Activated naive CD8-positive, alpha-beta T cell treated with anti-CD3 and anti-CD28 coated beads, Interleukin-2, amount 10 ng/mL, durations not matched to agents 7 days and 5 days (primary cell): ENCODE measurements at places on chromosomes 11 and 22. TPM values are rescaled to one million over a fixed set of nuclear protein-coding genes. Genes with fewer than 3 reads are reported as not detected.

DNA sequence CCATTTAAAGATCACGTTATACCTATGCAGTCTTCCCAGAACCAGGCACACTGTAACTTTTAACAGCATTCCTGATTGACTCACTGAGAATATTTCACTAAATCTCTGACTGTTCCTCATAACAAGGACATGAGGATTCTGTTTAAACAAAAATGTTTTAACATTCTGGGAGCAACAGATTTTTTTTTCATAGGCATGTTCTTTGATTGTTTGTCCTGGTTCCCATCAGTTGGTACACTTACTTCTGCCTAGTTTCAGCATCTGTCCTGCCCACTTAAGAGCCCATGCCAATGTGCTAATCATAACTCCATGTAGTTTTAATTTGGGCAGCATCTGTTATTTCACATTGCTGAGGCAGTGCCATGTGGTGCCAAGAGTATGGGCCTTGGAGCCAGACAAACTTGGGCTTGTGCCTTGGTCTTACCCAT is 138.5 kb upstream of the CTSC start:
- H3K36me3 ChIP-seq, result peaks cover 3% of the 10 kb centered on the region
- no peaks in the 10 kb centered on the region for H3K4me1 ChIP-seq
- H3K27ac ChIP-seq, result no peak overlapping the region
- H3K4me3 ChIP-seq, result no peak overlapping the region

DNA sequence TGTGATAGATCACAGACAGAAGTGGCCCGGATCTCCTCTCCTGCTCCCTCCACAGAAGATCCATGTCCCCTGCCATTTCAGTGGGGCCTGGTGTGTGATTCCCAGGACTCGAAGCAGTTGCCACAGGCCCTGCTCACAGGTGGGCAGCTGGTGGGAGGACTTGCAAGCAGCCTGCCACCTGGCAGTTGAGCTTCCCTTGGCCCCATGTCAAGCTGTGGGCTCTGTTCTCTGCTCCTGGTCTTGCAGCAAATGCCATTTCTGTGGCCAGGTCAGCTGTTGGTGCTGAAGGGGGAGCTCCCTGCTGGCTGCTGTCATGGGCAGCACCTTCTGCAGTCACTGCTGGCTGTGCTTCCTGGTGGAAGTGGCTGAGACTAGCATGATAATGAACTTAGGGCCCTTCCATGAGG is 59.1 kb upstream of the SLC22A12 start:
- H3K27me3 ChIP-seq, result peaks cover 17% of the 10 kb centered on the region
- no peak for DNase-seq
- H3K36me3 ChIP-seq, result no peaks in the 10 kb centered on the region

DNA sequence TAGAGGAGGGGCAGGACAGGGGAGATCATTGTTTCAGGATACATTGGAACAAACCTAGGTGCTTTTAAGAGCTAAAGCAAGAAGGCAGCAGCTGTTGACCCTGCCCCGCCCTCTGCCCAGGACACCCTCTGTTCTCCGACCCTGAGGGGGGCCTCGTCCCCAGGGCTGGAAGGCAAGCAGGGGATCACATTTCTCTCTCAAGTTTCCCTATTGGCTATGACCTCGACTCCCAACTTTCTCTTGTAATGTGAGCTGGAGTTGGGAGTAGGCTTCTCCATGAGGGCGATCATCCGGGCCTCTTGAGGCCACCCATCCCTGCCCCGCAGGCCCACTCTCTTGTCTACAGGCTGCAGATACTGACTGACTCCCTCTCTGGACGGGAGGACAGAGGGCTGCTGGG is 37.7 kb downstream of the DSCAML1 start:
- H3K4me1 ChIP-seq, result no peaks in the 10 kb centered on the region
- DNase-seq, result no peak
- H3K4me3 ChIP-seq, result no peak overlapping the region
- H3K36me3 ChIP-seq, result no peaks in the 10 kb centered on the region
- H3K27me3 ChIP-seq, result peaks cover 7% of the 10 kb centered on the region

DNA sequence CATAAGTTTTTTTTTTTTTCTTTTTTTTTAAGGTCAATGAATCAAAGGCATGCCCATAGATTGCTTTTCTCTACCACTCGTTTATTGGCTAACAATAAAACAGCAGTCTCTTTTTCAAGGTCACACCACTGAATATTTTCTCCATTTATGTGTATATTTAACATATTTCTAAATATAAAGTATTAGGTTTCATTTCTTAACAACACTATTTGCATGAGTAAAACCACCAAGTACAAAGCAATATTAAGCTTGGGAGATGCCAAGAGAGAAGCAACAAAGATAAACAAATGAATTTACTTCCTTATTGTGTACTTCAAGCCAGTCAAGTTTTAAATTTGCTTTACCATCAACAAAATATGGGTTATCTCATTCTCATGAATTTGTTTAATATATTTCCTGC is 708.9 kb upstream of the CCDC179 start:
- H3K4me3 ChIP-seq, result no peak overlapping the region
- no peak for DNase-seq
- H3K27me3 ChIP-seq, result no peaks in the 10 kb centered on the region
- H3K36me3 ChIP-seq, result no peaks in the 10 kb centered on the region
- H3K4me1 ChIP-seq, result no peaks in the 10 kb centered on the region
- H3K27ac ChIP-seq, result no peak overlapping the region

- no peak overlapping the region for H3K27ac ChIP-seq
- no peak for DNase-seq
- H3K4me3 ChIP-seq, result no peak overlapping the region
- peaks cover 10% of the 10 kb centered on the region for H3K4me1 ChIP-seq
Measured at GRCh38 chr11:75589933-75590332, 27.9 kb downstream of the SERPINH1 start.

DNA sequence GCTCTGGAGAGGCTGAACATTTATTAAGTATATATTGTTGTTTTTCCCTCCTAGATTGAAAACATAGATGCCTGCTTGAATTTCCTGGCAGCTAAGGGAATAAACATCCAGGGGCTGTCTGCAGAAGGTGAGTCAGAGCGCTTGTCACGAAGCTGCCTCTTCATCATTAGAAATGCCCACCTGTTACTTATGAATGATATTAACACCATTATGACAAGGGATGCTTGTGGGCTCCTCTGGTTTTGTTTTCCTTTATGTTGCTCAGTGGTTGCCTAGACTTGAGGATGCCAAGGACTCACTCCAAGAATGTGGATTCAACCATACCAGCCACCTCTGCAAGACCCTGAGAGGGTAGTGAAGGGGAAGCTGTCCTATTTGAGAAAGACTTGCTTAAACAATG is 156.2 kb downstream of the NAV2 start:
- no peak overlapping the region for H3K27ac ChIP-seq
- no peaks in the 10 kb centered on the region for H3K4me1 ChIP-seq

The SAA1 gene
- not detected for total RNA-seq

The VWCE gene
- 2.4 TPM for total RNA-seq
